ENCODE measurements at places on chromosomes 16 and 17.

- DNase-seq, result no peak
These were observed 14.3 kb downstream of the CMTM4 start for GRCh38 chr16:66682271-66682670.

DNA sequence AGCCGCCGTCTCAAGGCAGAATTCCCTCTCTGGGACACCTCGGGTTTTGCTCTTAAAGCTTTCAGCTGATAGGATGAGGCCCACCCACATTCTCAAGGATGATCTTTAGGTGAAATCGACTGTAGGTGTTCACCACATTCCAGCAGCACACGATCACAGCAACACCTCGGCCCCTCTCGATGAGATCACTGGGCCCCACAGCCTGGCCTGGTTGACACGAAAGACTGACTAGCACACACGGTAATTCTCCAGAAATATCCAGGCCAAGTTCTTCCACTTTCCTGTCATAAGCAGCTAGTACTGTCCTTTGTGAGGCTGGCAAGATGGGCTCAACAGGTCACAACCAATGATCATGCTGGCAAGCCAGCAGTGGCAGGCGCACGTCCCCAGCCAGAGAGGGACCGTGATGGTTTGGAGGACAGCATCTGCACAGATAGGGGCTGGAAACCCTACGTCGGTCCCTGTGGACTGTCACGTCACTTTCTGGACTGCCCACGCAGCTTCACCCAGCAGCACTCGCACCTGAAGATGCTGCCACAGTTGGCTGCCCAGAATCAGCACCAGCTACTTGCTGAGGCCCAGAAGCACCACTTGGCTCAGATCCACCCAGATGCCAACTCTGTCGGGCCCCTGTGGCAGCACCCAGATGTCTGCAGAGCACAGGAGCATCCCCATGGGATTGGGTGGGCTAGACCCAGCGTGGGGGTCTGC lies 17.4 kb downstream of the TMC6 start:
- DNase-seq, result no peak

GRCh38 chr17:49741009-49741691 lies 22.8 kb downstream of the FAM117A start:
- no peak for DNase-seq

DNA sequence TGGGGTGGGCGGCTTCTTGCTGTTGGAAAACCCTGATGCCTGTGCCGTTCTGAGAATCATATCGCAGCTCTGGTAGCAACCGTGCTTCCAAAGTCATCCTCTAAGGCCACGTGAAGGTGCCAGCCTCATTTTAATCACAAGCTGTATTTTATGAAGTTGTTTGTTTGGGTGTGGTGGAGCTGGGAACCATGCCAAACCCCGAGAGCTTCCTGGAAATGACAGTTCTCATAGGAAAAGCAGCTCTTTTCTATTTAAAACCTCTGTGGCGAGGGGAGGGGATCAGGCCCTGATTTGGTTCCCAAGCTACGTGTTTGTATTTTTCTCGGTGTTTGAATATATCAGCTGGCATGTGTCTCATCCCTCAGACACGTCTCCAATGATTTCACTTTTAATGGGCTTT lies 21.7 kb downstream of the KNOP1 start:
- DNase-seq, result no peak

- no peak for DNase-seq
These were observed 41.9 kb upstream of the EMP2 start for GRCh38 chr16:10622036-10622921.

- DNase-seq, result no peak
These were observed 18.9 kb downstream of the CA4 start for GRCh38 chr17:60168654-60169053.

Data from GM12891 (cell line).